Left ventricle myocardium superior (tissue), 1 donor: ENCODE measurements at places on chromosomes 2 and 18.

GRCh38 chr18:23825978-23826405 is 136.7 kb downstream of the LAMA3 start:
- DNase-seq = peak; percentile 46

GRCh38 chr2:240960971-240961876 is 37.2 kb upstream of the SNED1 start:
- peak; percentile 28 for DNase-seq

DNA sequence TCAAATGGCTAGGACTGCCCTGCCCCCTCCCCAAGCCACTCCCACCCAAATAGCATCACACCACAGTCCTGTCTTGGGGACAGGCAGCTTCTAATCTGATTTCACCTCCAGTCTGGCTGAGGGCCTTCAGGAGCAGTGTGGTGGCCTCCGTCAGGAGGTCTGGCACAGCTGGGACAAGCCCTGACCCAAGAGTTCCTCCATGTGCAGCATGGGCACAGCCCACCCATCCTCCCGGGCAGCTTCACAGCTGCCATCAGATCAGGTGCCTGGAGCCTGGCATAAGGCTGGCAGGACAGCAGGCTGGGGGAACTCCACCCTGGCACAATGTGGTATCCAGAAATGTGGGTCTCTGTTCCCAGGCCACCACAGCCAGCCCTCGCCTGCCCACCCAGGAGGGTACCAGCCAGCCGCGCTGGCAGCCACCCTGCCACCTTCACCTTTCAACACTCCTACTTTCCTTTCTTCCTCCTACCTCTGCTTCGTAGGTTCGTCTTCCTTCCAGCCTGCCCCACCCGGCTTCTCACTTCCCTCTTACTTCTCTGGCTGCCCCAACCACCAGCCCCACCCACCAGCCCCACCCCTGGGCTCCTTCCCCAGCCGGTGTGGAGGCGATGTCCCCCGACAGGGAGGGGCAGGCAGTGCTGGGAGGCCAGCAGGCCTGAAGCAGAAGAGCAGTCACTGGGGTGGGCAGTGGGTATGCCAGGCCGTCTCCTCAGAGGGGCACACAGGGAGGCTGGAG is at the start of gene CAPG:
TSS of gene CAPG (minus strand) at position 522 of the 739 bp plus-strand sequence. CDS start 8,221 bp downstream, outside the sequence.
- peak; percentile 60 for DNase-seq

GRCh38 chr18:59268721-59269562 is 4.3 kb downstream of the RAX start:
- peak; percentile 59 for DNase-seq

GRCh38 chr2:20190876-20191713 is 33.8 kb downstream of the SDC1 start:
- no peak for DNase-seq

DNA sequence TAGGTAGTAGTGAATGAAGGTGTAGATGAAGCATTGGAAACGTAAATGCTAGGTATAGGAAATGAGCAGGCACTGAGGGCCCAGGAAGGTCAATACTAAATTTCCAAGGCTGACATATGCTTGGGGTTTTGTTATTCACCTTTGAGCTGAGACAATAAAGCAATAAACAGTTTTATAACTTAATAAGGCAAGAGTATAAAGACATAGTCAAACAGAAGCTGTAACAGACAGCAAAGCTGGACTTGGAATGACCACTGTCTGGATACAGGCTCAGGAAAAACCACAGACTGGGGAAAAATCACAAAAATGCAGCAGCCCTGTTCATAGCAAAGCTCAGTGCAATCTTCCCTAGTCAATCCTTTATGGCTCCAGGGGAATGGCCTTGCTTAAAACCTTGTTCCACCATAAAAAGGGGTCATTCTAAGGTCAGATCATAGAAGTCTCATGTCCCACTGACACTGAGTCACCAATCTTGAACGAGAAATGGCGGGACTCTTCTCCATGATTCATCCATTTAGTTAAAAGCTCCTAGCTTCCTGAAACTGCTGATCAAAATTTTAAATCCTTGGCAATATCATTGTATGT is 493.3 kb downstream of the CMPK2 start:
- no peak for DNase-seq

GRCh38 chr18:74803117-74803516 is 205.4 kb downstream of the ZNF407 start:
- DNase-seq = no peak

DNA sequence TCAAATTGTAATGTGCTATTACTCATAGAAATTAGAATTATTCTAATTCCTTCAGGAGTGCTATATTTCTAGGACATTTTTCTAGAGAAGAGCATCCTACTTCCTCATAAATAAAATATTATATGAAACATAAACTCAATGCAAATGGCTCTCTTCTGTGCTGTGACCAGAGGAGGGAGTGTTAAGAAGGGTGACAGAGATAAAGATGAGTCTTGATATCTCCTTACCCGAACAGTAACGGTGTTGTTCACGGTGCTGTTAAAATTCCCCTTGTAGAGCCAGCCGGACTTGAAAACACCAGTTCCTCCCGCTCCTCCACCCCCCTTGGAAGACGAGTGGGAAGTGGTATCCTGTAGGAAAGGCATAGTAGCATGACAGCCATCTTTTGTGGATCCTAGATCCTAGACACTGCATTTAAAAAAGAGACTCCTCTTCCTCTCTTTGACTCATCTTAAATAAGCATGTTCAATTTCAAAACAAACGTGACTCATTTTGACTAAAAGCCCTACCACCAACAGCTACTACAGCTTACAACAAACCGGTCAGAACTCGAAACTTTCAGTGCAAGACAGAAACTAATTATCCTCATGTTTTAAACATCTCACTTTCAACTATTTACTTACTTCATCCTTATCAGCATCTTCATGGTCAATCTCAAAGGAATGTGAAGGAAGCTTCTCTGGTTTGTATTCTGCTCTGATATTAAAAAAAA is 156.3 kb downstream of the DOCK10 start:
- DNase-seq = no peak

DNA sequence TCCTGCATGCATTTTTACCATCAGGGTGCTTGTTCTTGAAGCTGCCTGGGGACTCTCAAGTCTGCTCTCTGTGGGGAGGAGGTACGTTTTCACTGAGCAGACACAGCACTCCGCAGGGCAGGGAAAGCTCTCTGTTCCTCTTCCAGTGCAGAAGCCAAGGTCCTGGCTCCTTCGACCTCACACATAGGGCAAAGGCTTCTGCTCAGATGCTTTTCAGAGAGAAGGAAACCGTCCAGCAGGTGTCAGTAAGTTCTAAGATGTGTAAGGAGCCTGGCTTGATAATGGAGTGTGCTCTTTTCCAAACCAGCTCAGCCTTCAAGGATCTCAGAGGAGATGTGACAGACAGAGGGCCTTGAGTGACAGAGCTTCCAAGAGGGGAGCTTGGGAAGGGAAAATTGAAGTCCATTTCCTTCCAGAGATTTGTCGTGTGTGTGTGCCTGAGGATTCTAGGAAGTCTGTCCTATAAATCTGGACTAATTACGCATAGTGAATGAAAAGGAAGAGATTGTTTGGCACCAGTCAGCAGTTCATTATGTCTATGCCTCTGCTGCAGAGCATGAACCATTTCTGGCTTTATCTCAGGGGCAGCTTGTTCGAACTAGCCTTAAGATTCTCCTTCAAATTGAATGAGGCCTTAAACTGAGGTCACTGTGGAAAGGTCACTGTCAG is 67.3 kb upstream of the UPP2 start:
- DNase-seq = no peak

DNA sequence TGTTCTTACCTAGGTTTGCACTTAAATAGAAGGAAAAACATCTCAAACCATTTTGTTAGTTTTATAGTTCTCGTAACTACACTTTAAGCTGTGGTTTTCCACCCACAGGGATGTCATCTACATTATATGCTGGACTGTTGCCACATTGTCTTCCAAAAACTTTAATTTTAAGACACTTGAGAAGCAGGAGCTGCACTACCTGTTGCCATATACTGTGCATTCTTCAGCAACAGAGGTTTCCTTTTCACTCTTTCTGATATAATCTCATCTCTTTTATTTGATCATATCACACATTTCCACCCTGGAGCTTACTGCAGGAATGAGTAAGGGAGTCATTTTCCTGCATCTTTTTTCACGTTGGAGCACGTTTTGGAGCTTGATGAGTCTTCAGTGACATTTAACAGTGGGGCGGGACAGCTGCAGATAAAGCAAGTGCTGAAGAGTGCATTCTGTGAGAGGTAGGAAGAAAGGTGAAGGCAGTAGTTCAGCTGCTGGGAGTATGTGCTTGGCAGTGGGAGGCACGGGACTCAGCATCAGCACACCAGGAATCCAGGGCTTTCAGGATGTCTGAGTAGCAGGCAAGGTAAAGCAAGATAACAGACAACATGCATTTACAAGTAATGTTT is 3.8 kb downstream of the LIMS1 start:
- no peak for DNase-seq

DNA sequence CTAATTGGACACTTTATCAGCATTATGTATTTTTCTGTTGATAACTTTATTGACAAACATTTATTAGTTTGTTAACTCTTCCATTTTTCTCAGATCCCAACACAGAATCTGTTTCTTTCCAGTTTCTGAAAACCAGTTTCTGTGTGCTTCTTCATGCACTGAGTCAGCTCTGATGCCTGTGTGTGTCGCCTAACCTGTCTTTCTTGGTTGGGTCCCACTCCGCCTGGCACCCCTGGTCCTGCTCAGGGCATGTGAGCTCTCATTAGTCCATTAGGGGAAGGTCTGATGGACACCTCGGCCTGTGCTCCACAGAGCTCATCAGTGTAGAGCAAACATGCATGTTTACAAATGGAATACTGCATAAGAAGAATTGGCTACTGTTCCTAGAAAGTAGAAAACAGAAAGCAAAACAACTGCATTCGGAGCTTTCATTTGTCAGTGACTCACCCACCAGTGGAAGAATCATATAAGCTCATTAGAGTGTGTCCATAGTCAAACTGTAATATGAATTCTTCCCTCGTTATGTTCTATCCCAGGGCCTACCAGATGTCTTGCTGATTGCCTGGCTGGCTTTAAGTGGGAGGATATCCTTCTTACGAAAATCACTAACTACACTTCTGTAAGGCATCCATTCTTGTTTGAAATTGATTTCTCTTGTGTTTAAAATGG is 137.7 kb downstream of the SNTG2 start:
- DNase-seq = no peak

- no peak for DNase-seq
Observed at GRCh38 chr2:16119741-16120140, 179.4 kb downstream of the MYCN start.

- DNase-seq = no peak
Observed at GRCh38 chr18:45654677-45655076, 39.4 kb downstream of the SLC14A2 start.

DNA sequence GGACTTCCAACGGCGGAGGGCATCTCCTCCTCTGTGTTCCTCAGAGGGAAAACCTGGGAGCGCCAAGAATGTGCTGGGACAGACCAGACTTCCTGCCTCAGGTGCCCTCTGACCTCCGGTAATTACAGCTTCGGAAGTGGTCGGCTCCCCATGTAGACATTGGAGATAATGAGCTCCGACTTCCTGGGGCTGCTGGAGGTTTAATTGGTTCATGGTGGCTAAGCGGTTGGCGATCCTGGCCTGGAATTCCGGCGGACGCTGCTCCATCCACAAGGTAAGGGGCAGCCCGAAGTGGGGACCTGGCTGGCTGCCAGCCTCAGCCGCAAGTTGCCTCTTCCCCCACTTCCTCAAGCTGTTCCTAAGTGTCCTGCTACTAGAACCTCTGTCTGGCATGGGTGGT is 83.2 kb upstream of the EPC2 start:
- no peak for DNase-seq

GRCh38 chr2:174395969-174396630 is 570 bp downstream of the SCRN3 start:
- DNase-seq = no peak

- DNase-seq = no peak
Observed at GRCh38 chr2:27914805-27915175, 24.3 kb downstream of the BABAM2 start.

GRCh38 chr2:43105586-43106558 is 120.5 kb downstream of the ZFP36L2 start:
- peak; percentile 74 for DNase-seq

DNA sequence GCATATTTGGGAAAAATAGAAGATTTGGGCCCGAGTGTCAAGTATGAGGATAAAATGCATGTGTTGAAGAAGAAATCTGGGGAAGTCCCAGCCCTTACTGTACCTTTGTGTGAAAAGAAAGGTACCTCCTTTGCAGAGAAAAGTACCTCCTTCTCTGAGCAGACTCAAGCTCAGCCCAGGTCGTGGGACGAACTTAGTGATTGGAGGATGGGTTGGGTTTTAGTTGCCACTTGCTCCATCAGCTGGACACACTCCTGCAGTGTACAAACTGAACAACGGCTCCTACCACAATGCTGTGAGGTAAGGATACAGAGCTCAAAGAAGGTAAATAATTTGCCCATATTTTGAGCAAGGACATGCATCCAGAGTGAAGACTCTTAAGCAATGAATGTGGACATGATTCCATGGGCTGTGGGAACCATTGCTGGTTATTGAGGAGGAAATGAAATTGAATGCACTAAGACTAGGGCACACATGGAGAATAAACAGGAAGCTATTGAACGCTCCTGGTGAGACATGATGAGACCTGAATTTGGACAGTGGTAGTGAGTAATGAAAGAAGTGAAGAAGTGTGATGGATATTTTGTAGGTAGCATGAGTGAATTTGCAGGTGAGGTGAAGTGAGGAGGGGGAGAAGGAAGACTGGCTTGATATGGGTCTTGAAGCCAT is 49.8 kb upstream of the IL1RL1 start:
- DNase-seq = no peak

GRCh38 chr2:9753665-9754531 is 89.4 kb upstream of the TAF1B start:
- no peak for DNase-seq

GRCh38 chr2:18356676-18357075 is 203.8 kb downstream of the RDH14 start:
- no peak for DNase-seq

GRCh38 chr2:7241041-7241745 is 324.0 kb downstream of the RNF144A start:
- no peak for DNase-seq

DNA sequence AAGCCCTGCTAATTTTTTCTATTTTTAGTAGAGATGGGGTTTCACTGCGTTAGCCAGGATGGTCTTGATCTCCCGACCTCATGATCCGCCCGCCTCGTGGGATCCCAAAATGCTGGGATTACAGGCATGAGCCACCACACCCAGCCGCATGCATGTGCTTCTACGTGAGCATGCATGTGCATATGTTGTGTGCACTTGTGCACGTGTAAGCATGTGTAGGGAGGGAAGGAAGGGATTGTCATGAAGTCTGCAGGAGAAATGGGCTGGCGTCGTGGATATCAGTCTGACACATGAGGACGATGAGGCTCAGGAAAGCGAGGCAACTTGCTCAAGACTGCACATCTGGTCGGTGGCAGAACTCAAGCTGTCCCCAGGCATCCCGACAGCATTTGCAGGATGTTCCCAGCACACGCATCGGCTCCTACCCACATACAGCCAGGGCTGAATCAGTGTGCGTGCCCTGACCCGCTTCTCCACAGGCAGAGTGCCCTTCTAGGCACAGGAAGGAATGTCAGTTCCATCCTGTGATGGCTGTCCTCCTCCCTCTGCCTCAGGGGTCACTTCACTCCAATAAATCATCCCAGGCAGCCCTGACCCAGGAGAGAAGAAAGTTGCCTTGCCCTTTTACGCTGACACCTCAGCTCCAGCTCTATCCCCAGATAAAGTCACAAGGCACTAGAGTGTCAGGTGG is 49.9 kb upstream of the SLC14A2 start:
- no peak for DNase-seq
